ENCODE measurements at places on chromosomes 2 and 18.

GRCh38 chr2:75221862-75222261 is 22.5 kb upstream of the TACR1 start:
- no peak for DNase-seq

- no peak for DNase-seq
Measured at GRCh38 chr2:72999729-73000725, 71.5 kb downstream of the SFXN5 start.

- DNase-seq: no peak
Measured at GRCh38 chr2:126227250-126227649, 428.7 kb upstream of the GYPC start.

DNA sequence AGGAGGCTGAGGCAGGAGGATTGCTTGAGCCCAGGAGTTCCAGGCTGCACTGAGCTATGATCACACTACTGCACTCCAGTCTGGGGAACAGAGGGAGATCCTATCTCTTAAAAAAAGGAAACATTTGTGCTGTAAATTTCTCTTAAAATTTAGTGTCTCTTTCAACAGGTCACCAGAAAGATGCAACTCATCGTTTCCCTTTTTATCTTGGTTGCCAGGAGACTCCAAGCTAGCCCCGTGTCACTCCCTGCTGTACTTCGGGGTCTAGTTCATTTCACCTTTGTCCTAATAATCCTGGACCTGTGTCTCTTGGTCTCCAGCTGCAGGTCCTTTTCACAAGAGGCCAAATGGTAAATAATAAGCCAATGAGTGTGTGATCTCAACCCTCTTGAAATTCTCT is 7.1 kb downstream of the HS1BP3 start:
- no peak for DNase-seq

DNA sequence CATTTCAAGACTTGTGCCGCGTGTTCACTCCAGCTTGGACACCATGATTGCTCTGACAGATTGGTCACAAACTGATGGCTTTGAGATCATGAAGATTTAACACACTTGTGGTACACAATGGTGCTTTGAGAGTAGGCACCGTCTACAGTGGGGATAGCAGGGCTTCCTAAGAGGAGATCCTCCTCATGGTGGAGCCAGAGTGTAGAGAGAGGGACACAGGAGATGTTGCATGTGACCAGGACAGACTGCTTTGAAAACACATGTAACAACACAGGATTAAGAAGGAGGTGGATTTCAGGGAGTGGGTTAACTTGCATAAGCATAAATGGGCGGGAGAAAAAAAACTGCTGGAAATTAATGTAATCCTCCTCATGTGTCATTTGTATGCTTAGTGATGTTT is 95.7 kb upstream of the LINC00305 start:
- DNase-seq: no peak

GRCh38 chr2:62038975-62039771 is 133.7 kb downstream of the COMMD1 start:
- no peak for DNase-seq
